ENCODE measurements at places on chromosomes 3 and 15.

DNA sequence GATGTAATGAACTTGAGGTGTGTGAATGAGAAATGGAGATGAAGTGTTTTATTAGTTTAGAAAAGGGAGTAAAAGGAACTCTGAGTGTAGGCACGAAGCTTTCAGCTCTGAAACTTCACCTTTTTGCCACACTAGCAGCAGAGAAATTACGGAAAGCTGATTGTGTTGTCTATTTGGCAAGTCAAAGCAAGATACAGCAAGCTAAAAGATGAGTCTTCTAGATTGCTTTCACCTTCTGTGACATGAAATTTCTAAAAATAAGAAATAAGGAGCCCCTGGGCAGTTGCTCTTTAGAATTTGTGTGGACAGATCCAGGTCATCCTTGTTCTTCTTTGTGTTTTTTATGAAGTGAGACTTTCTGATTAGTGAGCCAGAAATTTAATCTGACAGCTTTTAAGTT, 143.4 kb downstream of the FNDC3B start:
- no peak for DNase-seq

DNA sequence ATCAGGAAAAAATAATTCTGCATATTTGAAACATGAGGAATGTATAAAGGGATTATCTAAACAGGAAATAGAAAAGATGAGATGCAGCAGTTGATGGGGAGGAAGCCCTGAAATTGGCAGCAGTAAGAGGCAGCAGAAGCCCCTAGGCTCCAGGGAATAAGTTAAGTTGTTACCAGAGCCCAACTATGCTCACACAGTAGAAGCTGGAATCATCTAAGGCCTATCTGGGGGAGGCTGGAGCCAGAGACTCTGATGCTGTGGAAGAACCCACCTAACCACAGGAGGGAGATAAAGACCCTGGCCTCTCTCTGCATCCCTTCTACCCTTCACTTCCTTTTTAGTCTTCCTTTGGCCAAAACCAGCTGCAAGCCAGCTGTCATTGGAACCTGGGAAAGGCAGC, 519.7 kb downstream of the DIPK2A start:
- DNase-seq, result no peak

- DNase-seq, result no peak
Observed at GRCh38 chr3:72448858-72449257, 399.4 kb downstream of the SHQ1 start.

GRCh38 chr3:7734456-7734855, 767.2 kb upstream of the LMCD1 start:
- DNase-seq, result no peak

Measured in stimulated activated CD8-positive, alpha-beta memory T cell treated with anti-CD3 and anti-CD28 coated beads, Interleukin-4, amount 100 ng/mL, for 1 hour (primary cell).